ENCODE measurements at places on chromosomes 5 and 9. TPM values are rescaled to one million over a fixed set of nuclear protein-coding genes. Genes with fewer than 3 reads are reported as not detected.

DNA sequence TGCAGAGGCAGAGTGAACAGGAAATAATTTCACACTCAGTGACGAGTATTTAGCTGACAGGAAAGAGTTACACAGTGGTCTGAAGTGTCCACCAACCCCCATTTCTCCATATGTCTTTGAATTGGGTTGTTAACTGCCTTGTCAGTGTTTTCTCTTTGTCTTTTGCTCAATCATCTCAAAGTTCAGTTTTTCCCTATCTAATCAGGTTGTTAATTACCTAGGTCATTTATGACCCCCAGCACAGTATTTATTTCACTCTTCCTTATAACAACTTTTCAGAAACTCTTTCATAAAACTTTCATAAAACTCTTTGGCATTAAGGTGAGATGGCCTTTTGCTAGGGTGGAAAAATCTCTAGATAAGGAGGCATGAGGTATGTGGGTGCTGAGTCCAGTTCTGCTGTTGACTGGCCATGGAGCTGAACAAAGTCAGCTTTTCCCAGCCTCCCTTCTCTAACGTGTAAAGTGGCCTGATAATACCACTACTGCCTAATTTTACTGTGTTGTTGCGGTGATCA, 5.2 kb upstream of the ALDOB start:
- H3K4me1 ChIP-seq, result no peaks in the 10 kb centered on the region
- peaks cover 15% of the 10 kb centered on the region for H3K27me3 ChIP-seq
- no peak overlapping the region for H3K4me3 ChIP-seq

- peaks cover 66% of the 10 kb centered on the region for H3K36me3 ChIP-seq
- no peaks in the 10 kb centered on the region for H3K27me3 ChIP-seq
- H3K27ac ChIP-seq, result no peak overlapping the region
- no peak overlapping the region for H3K4me3 ChIP-seq
- no peak for DNase-seq
These were observed 38.3 kb upstream of the SMU1 start for GRCh38 chr9:33114746-33115145.

DNA sequence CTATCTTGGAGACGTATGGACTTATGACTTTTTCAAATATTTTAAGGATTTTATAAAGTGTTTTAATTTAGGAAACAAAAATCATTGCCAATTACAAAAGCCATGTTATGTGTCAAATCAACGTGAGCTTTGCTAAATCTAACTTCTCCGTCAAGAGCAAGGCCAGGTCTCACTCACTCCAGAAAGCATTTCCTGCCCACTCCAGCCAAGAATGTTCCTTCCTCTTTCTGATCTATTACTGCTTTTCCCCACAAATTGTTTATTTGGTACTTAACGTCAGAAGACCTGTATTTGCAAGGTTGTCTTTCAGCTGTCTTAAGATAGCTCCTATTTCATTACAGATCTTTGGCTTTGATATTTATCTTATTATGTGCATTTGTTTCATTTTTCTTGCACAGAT, 193.5 kb upstream of the HAPLN1 start:
- DNase-seq, result no peak
- no peak overlapping the region for H3K27ac ChIP-seq
- no peaks in the 10 kb centered on the region for H3K4me1 ChIP-seq

DNA sequence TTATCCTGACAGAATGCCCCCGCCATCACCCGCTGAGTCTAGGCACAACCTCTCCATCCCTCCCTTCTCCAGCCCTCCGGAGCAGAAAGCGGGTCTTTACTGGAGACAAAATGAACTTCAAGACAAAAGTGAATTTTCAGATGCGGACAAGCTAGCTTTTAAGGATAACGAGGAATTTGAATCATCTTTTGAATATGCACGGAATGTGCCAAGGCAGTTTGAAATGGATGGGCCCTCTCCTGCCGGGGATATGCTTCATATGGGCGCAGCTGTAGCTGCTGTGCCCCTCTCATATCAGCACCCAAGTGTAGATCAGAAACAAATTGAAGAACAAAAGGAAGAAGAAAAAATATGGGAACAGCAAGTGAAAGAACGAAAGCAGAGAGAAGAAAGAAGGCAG, 37.5 kb downstream of the CPLANE1 start:
- no peak overlapping the region for H3K4me3 ChIP-seq
- H3K27me3 ChIP-seq, result peaks cover 3% of the 10 kb centered on the region
- no peak overlapping the region for H3K27ac ChIP-seq

DNA sequence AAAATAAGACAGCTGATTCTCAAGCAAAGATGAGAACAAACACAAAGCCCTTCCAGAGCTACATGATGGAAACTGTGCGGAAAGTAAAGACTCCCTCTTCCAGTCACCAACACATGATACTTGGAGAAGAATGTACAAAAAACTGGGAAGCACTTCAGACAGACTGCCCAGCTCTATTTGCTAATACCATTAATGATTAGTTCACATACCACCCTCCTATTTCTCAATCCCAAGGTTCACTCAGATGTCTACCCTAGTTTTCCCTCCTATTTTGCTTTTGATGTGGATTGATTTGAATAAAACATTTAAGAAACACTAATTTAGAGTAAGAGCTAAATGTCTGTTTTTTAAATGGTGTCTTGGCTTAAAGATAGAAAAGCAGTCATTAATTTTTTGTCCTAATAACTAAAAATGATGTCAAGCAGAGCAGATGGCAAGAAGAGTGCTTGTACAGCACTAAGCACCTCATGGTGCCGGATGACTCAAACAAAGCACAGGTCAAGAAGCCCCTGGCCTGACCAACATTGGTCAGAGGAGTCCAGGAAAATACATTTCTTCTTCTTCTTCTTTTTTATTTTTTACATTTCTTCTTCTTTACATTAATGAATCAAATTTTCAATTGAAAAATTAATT, 639.4 kb downstream of the PDE4D start:
- H3K36me3 ChIP-seq, result no peaks in the 10 kb centered on the region
- H3K27ac ChIP-seq, result no peak overlapping the region
- DNase-seq, result no peak
- H3K27me3 ChIP-seq, result peaks cover 23% of the 10 kb centered on the region

DNA sequence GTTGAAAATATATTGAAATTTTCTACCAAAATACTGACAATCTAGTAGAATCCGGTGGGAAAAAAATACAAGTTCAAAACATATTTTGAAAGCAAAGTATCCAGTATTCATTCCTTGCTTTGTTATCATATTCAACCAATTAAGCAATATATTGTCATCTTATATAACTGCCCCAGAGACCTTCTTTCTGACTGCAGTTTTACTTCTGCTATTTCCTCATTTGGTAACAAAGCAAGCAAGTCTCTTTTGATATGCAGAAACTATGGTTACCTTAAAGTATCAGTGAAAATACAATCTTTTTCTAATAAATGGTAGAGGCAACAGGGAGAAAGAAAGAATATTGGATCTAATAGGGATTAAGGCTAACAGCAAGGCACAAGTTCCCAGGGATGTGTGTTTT, 663.7 kb upstream of the MEF2C start:
- H3K36me3 ChIP-seq, result no peaks in the 10 kb centered on the region
- H3K27me3 ChIP-seq, result no peaks in the 10 kb centered on the region
- no peaks in the 10 kb centered on the region for H3K4me1 ChIP-seq
- no peak overlapping the region for H3K4me3 ChIP-seq
- H3K27ac ChIP-seq, result no peak overlapping the region

DNA sequence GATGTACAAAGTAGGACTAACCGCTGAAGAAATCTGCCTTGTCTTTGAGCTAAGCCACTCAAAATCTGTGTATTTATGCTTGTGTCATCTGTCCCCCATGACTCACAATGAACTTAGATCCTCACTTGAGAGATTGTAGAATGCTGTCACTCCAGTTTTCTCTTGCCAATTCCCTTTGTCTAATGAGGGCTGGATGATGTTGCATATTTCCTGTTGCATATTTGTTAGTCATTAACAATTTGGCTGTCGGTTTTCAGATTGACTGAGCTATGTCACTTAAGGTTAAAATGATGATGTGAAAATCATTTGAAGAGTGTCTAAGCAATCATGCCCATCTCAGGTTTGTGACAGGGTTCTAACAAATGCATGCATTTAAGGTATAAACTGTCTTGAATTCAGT, 481.7 kb downstream of the CDH10 start:
- H3K27me3 ChIP-seq, result no peaks in the 10 kb centered on the region
- DNase-seq, result no peak
- no peaks in the 10 kb centered on the region for H3K36me3 ChIP-seq

DNA sequence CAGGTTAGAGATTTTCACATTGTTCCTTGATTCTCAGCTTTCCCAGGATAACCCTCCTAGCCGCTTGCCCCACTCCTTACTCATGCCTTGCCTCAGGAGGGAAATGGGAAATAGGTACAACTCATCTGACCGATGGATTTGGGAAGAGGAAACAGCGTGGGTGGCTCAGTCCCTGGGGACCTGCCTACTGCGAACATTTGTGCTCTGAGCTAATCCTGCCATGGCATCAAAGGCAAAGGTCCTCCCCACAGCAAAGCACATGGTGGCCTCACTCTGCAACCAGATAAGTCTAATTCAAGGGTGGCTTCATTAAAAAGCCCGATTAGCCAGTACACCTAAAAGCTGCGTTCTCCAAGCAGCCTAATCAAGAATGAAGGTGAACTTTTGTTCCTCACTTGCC, 82.4 kb upstream of the ADRA1B start:
- DNase-seq, result no peak
- H3K4me1 ChIP-seq, result no peaks in the 10 kb centered on the region
- H3K27ac ChIP-seq, result no peak overlapping the region
- peaks cover 3% of the 10 kb centered on the region for H3K27me3 ChIP-seq
- no peak overlapping the region for H3K4me3 ChIP-seq

GRCh38 chr9:116859763-116860162, 172.7 kb downstream of the TRIM32 start:
- no peaks in the 10 kb centered on the region for H3K36me3 ChIP-seq
- DNase-seq, result no peak
- no peaks in the 10 kb centered on the region for H3K4me1 ChIP-seq
- H3K27me3 ChIP-seq, result no peaks in the 10 kb centered on the region

DNA sequence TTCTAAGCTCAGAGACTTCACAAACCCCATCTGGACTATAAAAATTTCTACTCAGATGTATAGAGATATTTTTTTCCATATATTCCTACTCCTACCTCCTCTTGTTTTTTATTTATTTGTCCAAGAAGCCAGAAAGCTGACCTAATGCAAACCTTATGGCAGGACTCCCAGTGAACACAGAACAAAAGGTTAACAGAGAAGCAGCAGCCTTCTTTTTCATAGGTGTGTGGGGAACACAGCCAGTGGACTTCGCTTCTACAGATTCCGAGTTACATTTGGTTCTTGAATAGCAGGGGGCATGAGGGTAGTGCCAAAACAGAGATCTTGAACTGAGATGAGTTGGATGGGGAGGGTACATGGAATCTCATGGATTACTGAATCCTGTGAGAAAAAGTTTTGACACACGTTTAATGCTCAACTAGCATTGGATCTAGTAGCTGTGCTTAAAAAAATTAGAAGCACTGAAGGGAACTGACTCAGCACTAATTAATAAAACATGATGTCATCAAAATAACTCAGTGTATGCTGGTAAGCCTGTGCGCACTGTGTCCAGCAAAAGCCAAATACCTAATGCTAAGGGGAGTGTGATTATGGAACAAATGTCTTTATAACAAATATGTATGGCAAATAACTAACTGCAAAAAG, 240.1 kb downstream of the GABRB2 start:
- H3K27ac ChIP-seq, result no peak overlapping the region
- H3K4me1 ChIP-seq, result no peaks in the 10 kb centered on the region
- no peak for DNase-seq

GRCh38 chr9:123959787-123960186, 29.9 kb upstream of the DENND1A start:
- no peaks in the 10 kb centered on the region for H3K36me3 ChIP-seq
- no peak overlapping the region for H3K27ac ChIP-seq
- no peak overlapping the region for H3K4me3 ChIP-seq
- peaks cover 12% of the 10 kb centered on the region for H3K27me3 ChIP-seq
- H3K4me1 ChIP-seq, result peaks cover 3% of the 10 kb centered on the region
- no peak for DNase-seq

DNA sequence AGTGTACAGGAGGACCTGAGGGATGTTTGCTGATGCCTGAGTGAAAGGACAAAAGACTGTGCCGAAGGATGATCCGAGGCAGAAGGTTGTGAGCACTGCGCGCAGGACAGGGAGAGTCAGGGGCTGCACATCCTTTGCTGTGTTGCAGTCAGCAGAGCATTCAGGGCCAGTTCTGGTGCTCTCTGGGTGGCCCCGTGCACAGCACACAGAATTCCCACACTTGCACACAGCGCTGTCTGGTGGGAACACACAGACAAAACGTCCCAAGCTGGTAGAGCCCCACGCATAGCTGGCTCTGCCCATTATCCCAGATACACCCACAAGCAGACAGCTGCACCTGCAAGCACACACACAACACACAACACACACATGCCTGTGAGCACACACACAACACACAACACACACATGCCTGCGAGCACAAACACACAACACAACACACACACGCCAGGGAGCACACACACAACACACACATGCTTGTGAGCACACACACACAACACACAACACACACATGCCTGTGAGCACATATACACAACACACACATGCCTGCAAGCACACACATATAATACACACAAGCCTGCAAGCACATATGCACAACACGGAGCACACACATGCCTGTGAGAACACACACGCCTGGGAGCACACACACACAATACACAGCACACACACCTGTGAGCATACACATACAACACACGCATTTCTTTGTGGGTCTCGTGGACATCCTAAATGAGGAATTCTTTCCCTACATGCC, 74.4 kb downstream of the FGF18 start:
- no peaks in the 10 kb centered on the region for H3K27me3 ChIP-seq
- no peak overlapping the region for H3K27ac ChIP-seq
- H3K36me3 ChIP-seq, result no peaks in the 10 kb centered on the region
- DNase-seq, result no peak
- no peaks in the 10 kb centered on the region for H3K4me1 ChIP-seq

GRCh38 chr5:59287361-59287760, 606.2 kb downstream of the PDE4D start:
- DNase-seq, result no peak
- no peaks in the 10 kb centered on the region for H3K4me1 ChIP-seq
- H3K36me3 ChIP-seq, result no peaks in the 10 kb centered on the region
- H3K4me3 ChIP-seq, result no peak overlapping the region
- H3K27ac ChIP-seq, result no peak overlapping the region
- H3K27me3 ChIP-seq, result peaks cover 11% of the 10 kb centered on the region

DNA sequence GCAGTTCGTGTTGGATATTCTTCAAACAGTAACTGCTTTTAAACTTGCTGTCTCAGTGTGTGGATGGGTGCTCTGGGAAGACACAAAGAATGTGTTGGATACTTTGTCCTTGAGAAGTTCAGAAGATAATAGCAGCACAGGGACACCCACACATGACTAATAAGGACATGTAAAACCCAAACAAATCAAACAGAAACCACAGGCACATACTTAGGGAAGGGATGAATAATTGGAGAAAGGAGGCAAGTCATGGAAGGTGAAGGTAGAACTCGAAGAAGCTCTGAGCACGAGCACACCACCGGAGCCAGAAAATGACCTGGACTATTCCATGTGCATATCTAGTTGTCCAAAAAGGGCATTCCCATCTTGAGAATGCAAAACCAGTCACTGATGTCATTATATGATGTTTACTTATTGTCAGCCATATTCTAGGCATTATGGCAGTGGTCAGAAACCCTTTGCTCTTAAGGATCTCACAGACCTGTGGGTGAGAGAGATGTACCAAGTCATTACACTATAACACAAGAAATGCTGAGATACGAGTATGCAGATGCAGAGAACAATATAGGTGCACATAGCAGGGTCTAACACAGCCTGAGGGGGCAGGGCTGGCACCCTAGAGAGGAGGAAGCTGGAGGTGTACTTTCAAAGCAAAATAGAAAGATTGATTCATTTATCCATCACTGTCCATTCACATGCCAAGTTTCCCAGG, 152.9 kb downstream of the PIK3R1 start:
- H3K27me3 ChIP-seq, result peaks cover under 1% of the 10 kb centered on the region
- DNase-seq, result no peak
- H3K27ac ChIP-seq, result peak overlapping the region; percentile 75
- peaks cover 11% of the 10 kb centered on the region for H3K36me3 ChIP-seq

Gene DCTN4
- 44.7 TPM for total RNA-seq

Gene KLHL3
- total RNA-seq, result 1.7 TPM

Gene DMRTA1
- total RNA-seq, result not detected

Gene LCN12
- total RNA-seq, result 2.1 TPM
